HS-5 (cell line): ENCODE measurements at places on chromosomes 13 and 19.

DNA sequence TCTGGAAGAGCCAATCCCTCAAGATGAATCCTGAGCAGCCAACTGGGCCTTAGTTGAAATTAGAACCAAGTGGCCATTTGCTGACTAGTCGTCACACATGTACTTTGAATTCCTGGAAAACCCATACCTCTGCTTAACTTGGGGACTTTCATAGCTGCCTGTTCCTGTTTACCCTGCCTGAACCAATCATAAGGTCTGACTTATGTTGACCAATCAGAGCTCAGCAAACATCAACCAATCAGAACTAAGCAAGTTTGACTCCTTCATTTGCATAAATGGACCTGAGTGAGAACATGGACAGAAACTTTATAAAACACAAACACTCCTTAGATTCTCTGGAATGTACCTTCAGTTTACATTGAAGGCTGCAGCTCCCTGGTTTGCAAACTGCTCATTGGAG lies 50.8 kb downstream of the LATS2 start:
- no peak for DNase-seq

- no peak for DNase-seq
Measured at GRCh38 chr13:110350049-110350448, 43.0 kb downstream of the COL4A2 start.

DNA sequence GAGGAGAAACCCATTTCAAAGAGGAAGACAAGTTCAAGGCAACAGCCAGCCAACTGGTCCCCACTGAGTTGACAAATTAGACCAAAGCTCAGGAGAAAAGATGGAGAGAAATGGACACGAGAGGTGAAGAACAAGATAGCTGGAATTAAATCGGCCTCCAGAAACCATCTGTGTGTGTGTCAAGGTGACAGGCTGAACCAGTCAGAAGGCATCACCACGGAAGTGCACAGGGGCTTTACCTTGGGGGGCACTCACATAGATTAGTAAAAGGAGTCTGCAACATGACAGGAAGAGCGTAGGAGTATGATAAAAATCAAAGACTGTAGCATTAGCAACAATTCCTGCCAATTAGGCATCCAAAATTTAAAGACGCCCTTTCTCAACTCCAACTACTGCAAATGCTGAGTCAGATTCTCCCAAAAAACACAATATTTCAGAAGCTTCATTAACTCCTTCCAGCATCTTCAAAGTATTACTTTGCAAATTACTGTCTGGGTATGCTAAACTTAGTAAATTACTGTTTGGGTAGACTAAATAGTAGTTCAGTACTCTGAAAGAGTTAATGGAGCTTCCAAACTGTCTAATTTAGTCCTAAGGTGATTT lies 66.2 kb downstream of the FOXO1 start:
- DNase-seq = no peak

- DNase-seq = no peak
Measured at GRCh38 chr19:5091018-5091683, 122.2 kb downstream of the KDM4B start.

GRCh38 chr19:46648060-46648960 lies 12.3 kb upstream of the GNG8 start:
- no peak for DNase-seq

GRCh38 chr19:3293560-3293959 lies 69.1 kb downstream of the CELF5 start:
- no peak for DNase-seq

DNA sequence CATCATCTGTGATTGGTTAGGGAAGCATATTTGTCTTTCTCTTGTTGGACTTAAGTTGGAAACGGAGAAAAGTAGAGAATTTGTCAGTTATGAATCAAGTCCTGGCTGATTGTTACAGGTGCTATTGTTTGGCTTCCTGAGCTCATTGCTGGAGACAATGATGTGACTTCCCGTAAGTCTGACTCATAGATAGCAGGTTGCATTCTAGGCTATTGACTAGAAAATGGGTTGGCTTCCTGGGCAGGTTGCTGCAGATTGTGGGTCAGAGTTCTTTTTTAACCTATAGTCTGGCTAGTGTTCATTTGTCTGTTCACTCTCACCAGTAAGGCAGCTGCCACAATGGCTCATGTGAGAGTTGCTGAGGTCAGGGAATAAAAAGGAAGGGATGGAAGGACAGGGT lies 101.5 kb downstream of the CCNA1 start:
- DNase-seq = no peak

- no peak for DNase-seq
Measured at GRCh38 chr13:27309401-27309958, 38.9 kb downstream of the RASL11A start.

DNA sequence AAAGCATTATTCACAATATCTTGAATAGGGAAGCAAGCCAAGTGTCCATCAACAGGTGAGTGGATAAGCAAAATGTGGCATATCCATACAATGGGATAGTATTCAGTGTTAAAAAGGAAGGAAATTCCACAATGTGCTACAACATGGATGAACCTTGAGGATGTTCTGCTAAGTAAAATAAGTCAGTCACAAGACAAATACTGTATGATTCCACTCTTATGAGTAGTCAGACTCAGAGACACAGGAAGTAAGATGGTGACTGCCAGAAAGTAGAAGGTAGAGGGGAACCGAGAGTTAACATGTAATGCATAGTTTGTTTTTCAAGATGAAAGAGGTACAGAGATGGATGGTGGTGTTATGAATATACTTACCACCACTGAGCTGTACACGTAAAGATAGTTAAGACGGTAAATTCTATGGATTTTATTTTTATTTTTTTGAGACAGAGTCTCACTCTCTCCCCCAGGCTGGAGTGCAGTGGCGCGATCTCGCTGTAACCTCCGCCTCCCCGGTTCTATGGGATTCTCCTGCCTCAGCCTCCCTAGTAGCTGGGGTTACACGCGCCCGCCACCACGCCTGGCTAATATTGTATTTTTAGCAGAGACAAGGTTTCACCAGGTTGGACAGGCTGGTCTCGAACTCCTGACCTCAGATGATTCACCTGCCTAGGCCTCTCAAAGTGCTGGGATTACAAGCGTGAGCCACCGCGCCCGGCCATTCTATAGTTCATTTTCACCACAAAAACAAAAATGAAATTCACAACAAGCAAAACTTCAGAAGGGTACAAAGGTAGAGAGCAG lies 1.0 kb upstream of the CHAMP1 start:
- DNase-seq = no peak

DNA sequence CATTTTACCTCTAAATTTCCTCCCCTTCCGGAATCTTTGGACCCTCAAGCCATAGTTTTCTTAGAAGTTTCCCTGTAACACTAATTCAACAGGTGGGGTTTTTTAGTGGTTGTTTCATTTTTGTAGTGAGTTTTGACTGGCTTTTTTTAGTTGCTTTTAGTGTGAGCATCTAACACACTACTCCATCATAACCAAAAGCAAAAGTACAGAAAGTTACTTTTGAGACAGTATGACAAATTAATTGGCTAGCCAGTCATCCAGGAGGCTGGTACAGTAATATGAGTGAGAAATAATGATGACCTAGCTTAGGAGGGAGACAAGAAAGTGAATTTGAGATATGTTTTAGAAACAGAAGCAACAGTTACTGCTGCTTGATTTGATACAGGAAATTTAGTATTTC lies 71.5 kb downstream of the DNAJC15 start:
- DNase-seq = no peak

GRCh38 chr13:42114912-42115311 lies 66.5 kb downstream of the DGKH start:
- no peak for DNase-seq

DNA sequence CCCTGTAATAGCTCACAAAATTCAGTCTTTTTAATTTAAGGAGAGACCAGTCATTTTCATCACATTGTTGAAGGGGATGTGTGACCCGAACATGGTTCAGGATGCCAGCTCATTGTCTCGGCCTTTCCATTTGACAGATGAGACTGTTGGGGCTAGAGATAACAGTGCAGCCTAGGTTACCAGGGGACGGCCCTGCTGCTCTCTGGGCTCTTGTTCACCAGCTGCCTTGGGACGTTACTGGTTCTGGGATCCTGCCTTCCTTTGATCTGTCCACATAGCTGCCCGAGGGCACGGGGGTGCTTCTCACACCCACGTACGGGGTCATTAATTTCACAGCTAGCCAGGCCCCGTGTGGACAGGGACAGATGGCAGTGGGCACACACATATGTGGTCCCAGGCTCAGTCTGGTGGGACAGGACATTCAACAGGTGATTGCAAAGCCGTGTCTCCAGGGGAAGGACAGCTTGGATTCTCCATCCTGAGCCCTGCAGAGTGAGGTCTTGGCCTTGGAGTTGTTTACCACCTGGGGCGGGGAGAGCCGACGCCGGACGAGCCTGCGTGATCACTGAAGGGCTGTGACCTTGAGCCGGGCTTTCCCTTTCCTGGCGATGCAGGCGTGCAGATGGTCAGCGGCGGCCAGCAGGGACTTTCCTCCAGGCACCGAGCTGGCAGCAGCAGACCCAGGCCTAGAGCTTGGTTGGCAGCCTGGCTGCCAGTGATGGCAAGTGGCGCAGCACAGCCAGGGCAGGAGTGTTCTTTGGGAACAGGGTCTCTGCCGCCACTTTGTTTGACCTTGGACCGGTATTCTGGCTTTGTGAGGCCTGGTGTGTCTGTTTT lies 26.7 kb upstream of the NPAS1 start:
- DNase-seq = no peak

- no peak for DNase-seq
Measured at GRCh38 chr13:111046590-111047141, 68.4 kb upstream of the ARHGEF7 start.

GRCh38 chr19:53879140-53880081 lies 2.6 kb upstream of the PRKCG start:
- DNase-seq = no peak

DNA sequence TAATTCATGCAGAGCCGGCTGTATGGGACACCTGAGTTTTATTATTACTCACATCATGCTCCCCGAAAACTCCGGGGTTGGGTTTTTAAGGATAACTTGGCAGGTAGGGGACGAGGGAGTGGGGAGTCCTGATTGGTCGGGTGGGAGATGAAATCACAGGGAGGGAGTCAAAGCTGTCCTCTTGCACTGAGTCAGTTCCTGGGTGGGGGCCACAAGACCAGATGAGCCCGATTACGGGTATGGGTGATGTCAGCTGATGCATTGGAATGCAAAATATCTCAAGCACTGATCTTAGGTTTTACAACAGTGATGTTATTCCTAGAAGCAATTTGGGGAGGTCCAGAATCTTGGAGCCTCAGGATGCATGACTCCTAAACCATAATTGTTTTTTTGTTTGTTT lies 18.6 kb upstream of the COG3 start:
- DNase-seq = no peak

DNA sequence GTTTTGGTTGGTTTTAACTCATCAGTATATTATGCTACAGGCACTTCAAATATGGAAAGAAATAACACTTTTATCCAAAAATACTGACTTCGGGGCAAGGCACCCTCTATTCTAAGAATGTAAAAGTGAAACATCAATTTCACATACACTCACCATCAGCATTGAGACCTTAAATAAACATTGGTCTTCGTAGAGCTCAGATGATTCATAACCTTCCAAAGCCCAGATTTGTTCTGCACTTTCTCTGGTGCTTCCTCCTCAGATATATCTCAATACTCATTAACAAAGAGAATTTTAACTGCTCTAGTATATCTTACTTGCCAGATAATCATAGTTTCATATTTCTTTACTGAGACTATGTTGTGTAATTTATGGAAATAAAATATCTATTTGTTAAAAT lies 794.3 kb downstream of the LIG4 start:
- no peak for DNase-seq

DNA sequence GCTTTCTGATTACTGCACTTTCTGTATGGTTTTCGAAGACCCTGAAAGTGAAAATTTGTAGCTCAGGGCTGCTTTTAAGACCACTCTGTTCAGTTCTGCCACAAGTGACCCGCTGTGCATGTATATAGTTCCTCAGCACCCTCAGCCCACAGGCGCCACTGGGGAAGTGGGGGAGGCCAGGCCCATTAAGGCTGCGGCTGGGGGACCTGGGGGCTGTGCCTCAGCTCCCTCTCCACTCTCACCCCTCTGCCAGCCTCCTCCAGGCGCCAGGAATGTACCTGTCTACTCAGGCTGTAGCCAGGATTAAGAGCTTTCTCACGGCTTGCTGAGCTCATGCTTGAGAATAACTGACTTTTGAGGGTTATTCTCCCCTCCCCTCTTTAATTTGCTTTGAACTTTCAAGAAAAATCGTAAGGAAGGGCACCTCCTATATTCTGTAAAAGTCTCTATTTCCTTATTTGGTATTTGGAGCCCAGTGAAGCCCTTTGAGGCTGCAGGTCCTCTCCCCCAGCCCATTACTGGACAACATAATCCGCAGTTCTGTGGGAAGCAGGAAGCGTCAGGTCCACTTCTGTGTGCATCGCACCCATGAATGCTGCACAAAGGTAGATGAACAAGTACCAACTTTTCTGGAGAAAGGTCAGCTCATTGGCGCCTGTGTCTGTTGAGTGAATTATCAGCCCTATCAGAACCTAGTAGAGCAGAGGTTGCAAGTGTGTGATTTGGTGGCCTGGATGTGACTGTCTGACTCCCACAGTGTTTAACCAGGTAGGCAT lies 29.6 kb downstream of the GJA3 start:
- DNase-seq = no peak

- no peak for DNase-seq
Measured at GRCh38 chr13:104442536-104442935, 1376.3 kb upstream of the SLC10A2 start.

DNA sequence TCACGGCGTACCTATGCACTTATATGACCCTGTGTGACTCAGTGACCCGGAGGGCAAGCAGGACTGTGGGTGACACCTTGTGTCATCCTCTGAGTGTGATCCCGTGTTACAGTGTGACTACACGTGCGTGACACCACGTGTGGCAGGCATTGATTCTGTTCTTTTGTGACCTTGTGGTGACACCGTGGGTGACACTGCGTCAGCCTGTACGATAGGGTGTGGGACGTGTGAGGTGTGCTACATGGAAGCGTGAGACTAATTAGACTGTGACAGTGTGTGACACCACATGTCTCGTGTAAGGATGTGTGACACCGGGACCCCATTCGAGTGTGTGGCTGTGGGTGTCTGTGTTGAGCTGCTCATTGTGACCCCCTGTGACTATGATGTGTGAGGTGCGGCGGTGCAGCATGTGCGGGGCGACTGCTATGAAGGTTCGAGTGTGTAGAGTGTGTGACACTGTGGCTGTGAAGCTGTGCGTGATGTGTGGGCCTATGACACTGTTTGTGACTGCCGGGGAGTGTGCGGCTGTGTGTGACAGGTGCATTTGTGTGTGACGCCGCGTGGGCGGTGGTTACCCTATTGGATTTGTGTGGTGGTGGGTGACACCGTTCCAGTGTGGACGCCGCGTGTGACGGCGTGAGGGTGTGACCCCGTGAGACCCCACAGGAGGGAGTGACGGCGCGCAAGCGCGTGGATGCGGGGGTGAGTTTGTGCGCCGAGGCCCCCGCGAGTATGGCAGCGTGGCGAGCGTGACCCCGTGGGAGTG lies 399 bp upstream of the SPTBN4 start:
- DNase-seq = no peak

DNA sequence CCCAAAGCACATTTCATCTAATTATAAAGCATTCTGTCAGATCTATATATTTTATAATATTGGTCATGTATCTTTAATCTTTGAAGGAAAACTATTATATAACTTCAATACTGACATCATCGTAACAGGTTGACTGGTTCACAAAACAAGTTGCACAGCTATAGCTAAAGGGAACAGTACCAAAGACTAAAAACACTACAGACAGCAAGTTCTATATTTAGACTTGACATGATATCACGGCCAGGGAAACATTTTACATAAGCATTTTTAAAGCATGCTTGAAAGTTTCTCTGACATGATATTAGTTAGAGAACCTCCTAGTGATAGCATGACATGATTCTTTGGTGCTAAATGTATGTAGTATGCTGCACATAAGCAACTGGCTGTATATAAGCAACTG lies 182.5 kb downstream of the NDFIP2 start:
- no peak for DNase-seq
